ENCODE measurements at places on chromosomes 3 and 15.

- DNase-seq: no peak
Observed at GRCh38 chr3:42961633-42962032, 17.5 kb upstream of the GASK1A start.

DNA sequence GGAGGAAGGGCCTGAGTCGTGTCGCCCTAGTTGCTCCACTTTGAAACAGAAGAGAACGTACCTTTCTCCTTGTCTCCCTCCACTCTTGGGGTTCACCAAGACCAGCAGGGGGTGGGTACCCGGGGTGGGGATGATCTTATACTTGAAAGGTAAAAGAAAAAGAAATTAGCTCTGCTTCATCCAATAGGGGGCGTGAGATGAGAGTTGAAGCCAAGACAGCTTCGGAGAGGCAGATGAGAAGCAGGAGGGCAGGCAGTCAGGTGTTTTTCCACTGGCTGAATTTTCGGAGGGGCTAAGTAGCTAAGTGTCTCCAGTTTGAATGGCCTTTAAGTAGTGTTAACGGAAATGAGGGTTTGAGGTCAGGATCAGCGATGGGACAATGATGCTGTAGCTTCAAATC, 100.4 kb downstream of the DGKG start:
- DNase-seq: no peak

DNA sequence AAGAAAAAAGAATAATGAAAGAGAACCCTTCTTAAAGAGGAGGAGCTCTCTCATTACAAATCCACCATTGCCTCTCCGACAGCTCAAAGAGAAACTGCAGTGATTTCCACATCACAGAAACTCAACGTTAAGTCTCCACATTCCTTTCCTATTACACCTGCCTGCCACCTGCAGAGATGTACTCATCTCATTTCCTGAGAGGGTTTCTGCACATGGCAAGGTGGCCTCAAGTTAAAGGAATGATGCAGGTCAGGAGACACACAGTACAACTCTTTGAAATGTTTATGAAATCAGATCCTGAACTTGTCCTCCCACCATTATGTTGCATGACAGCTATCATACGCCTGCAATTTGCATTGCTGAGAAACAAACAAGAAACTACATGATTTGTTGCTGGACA, 458.4 kb upstream of the ADAMTS9 start:
- no peak for DNase-seq

DNA sequence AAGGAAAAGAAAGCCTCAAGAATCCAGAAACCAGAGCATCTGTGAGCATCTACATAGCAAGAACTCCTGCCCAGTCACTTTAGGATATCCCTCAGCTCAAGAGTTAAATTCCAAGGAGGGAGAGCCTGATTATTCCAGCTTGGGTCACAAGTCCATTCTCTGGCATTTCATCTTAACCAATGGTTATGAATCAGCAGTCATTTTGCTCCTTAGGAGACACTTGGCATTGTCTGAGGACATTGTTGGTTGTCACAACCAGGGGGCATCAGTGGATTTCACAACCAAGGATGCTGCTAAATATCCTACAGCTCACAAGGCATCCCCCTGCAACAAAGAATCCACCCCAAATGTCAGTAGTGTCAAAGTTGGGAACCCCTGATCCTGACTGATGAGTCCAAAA, 51.0 kb upstream of the LMCD1 start:
- no peak for DNase-seq

DNA sequence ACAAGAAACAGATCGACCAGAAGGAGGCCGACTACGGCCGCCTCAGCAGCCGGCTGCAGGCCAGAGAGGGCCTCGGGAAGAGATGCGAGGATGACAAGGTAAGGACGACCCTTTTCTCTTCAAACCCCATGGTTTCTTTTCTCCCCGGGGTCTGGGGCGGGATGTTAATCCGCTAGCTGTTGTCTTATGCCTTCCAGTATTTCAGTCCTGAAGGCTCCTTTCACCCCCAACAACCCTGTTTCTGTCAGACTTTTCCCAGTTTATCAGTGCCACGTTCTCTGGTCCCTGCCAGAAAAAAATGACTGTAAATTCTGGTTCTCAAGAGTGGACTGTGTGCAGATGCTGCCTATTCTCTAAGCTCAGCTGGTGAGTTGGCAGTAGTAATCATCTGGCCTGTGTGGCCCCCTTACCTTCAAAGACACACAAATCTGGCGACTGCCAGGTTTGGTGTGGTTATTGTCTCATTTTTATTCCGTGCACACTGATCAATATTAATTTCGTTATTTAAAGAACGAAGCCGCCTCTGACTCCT, 806 bp downstream of the GOLM2 start:
- no peak for DNase-seq

DNA sequence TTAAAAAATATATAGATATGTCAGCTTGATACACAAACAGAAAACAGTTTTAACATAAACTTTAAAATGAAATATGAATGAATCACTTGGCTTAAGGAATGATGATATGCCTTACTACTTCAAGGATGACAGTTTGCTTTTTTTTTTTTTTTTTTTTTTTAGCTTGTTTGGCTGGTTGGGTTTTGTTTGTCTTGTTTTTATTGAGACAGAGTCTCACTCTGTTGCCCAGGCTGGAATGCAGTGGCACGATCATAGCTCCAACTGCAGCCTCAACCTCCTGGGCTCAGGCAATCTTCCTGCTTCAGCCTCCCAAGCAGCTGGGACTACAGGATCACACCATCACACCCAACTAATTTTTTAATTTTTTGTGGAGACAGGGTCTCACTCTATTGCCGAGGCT, 14.5 kb downstream of the LRRC2 start:
- DNase-seq: no peak

GRCh38 chr3:173404156-173404555, 6.6 kb downstream of the NLGN1 start:
- no peak for DNase-seq

DNA sequence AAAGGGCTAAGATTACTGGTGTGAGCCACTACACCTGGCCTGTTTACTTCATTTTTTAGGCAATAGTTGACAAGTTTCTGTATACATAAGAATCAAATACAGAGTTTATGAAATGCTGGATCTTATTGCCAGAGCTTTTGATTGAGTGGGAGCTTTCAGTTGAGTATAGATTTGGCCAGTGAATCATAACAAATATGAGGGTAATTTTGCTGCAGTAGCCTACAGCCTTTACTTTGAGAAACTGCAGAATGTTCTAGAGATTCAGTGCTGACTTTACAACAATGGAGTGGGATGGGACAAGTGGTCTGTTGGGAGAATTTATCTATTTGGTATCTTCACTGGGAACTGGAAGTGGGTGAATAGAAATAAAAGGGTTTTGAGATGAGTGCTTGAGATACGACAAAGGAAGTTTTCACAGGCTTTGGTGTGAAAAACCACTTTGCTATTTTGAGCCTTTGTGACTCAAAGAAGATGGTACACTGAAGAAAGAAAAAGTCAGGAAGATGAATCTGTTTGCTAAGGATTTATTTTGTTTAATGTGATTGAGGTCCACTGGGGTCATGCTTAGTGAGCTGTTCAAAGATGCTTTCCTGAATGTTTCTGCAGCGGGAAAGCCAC, 227.8 kb downstream of the UBE2E2 start:
- DNase-seq: no peak

All from GM19239 (cell line).